ENCODE measurements at places on chromosomes 12 and 14.

DNA sequence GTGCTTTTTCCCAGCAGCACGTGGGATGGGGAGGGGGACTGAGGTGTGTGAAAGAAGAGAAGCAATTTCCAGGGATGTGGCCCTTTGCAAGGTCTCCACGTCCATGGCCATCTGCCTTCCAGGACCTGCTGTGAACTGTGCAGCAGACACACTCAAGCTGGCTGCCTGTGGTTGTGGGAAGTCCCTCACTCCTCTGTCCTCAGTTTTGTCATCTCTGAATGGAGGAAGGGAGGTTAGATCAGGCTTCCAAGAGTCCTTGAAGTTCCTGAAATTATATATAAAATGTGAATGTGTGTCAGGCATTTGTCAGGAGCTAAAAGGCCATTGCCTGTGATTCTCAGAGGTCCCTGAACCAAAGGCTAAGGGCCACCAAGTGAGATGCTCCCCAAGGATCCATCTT, 328.2 kb downstream of the CACNA1C start:
- DNase-seq, result no peak

DNA sequence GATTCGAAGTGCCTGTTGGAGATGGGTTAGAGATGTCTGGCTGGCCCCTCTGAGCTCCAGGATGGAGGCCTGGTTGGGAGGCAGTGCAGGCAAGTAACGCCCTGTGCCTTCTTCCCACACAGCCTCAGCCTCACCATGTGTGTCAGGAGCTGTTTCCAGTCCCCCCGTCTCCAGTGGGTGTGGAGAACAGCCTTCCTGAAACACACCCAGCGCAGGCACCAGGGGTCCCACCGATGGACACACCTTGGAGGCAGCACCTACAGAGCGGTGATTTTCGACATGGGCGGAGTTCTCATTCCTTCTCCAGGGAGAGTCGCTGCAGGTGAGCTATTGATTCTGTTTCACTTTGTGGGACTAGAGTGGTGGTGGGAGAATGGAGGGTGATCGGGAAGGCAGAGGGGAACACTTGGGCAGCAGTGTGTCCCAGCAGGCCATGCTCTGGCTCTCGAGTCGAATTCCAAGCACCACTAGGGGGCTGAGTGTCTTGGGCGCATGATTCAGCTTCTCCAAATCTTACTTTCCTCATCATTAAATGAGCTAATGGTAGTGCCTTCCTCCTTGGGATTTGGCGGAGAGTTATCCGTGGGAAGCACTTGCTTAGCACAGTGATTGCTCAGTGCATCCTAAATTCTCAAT, 6.8 kb downstream of the ACAD10 start:
- DNase-seq, result no peak

- no peak for DNase-seq
Measured at GRCh38 chr14:90592655-90593054, 195.8 kb downstream of the CALM1 start.

- no peak for DNase-seq
Measured at GRCh38 chr12:97022536-97023230, 115.6 kb downstream of the NEDD1 start.

Measured in activated CD8-positive, alpha-beta memory T cell treated with anti-CD3 and anti-CD28 coated beads for 1 hour (primary cell).